Activated T-helper 1 cell treated with Interleukin-2 at 50 U/mL for 16 hours (primary cell): ENCODE measurements at places on chromosomes 6 and 20.

DNA sequence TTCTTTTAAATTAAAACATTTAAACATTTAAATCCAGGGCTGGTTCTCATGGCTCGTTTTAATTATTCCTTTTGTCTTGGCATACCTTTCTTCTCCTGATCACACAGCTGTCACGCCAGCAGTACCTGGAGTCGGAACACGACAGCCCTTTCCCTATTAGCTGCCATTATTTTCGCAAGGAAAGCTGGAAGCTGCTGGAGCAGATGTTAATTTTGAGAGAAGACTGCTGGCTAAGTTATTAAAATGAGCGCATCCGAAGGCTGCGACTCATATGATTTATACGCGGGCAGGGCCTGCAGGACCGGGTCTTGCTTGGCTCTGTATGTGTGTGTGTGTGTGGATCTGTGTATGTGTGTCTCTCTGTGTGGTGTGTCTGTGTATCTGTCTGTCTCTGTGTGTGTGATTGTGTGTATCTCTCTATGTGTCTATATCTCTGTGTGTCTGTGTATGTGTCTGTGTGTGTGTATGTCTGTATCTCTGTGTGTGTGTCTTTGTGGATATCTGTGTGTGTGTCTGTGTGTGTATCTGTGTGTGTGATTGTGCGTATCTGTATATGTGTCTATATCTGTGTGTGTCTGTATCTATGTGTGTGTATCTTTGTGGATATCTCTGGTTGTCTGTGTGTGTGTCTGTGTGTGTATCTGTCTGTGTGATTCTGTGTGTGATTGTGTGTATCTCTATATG is 191.5 kb downstream of the CDH4 start:
- DNase-seq: no peak

- DNase-seq: no peak
Measured at GRCh38 chr6:113464960-113465359, 392.2 kb upstream of the MARCKS start.

- DNase-seq: no peak
Measured at GRCh38 chr20:63664861-63665594, 6.9 kb downstream of the RTEL1 start.

DNA sequence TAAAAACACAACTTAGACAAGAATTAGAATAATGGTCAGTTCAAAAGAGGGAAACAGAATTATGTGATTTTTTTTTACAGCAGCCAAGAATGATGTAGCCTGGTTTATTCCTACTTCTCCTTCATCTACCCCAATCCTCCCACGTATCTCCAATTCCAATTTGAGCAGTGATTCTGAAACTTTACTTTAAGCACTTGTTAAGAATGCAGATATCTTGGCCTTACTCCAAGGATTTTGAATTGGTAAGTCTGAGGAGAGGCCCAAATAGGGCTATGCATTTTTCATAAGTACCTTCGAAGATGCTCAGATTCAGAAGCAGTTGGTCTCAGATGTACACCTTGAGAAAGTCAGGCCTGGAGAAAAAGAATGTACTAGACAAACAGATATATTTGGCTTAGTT is 233.4 kb upstream of the FLRT3 start:
- DNase-seq: no peak

DNA sequence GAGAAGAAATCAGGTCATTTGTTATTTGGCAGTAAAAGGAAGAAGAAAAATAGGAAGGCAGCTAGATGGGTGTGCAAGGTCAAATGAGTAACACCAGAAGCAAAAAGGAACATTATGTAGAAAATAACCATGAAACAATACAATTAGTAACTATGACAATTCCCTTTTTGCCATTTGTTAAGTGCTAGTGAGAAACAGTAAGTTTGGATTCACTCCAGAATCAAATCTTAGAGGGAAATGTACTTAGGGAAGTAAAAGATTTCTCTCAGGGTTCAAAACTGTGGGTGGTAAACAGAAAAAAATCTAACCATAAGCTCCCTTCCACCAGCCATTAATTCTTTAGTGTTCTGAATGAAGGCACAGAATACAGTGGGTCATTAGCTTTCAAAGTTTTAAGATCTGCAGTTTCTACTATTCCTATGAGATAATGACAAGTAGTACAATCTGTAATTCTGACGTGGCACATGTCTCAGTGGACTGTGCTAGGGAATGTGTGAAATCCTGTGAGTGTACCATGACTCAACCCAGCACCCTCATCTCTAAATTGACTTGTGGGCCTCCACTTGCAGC is 17.1 kb downstream of the REPS1 start:
- DNase-seq: no peak

DNA sequence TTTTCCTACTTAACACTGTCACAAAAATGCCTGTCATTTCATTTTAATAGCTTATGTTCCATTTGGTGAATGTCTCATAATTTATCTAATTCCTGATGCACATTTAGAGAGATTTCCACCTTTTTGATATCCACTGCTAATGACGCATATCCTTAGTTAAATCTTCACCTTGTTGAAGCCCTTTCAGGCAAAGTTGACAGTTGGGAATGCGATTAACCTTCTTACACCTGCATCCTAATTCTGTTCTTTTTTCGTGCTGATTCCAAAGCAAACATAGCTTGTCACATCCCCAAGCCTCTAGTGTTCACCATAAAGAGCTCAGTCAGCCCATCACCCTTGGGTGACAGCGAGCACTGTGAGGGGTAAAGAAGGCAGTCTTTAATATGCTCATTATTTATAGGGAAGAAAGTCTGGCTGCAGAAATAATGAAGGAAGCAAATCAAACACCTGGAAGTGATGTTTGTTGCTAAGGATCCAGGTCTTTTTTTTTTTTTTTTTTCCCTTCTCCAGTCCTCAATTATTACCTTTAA is 205.6 kb downstream of the DTNBP1 start:
- no peak for DNase-seq

DNA sequence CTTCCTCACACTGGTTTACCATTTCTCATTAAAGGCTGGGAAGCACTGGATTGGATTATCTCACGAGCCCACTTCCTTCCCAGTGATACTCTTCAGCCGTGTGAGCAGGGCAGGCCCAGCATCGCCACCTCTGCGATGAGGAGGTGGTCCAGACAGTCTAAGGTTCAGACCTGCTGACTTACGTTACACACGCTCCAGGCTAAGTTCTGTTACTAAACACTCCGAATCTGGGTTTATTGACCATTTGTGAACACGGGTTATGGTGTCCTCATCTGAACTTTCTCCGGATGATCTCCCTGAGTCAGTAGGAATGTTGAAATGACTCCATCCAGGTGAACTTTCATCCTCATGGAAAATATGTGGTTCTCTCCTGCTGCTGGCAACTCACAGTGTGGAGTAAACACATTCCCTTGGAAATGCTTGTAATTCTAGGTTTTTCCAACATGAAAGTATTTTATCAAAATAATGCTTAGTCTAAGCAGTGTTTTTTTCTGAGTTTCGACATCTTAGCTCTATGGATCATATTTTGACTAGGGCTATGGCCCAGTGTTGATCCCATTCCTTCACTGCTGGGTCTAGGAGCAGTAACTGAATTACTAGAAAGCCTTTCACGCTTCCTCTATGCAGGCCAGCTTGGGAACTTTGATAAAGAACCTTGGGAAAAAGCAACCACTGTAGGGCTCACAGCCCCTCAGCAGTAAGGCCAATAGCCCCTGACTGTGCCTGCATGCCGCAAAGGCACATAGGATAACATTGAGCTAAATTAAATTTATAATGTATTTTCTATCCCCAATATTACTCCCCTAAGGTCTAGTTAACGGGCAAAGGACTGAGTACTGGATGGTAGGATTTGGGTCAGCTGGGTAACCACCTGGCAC is 37.7 kb upstream of the PXDC1 start:
- no peak for DNase-seq

GRCh38 chr20:16113736-16114135 is 459.5 kb downstream of the KIF16B start:
- no peak for DNase-seq

DNA sequence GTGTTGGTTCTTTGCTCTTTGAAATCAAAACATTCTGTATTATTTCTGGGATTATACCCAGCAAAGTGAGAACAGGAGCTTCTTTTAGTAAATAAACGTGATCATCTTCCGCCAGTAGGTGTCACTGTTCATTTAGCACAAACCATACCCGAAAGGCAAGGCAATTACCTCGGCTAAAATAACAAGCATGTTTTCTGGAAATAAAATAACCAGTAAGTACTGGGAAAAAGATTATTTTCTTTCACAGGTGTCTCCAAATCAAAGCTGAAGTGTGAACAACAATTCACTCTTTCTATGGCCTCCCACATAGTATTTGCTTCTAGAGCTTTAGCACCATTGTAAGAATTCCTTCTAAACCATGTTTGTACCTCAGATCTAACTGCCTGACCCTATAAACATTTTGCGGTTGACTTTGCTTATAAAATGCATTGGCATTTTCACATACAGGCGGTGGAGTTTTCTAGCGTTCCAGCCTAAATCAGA is 144.6 kb upstream of the AGPAT4 start:
- no peak for DNase-seq

GRCh38 chr6:121823437-121823851 is 388.0 kb downstream of the GJA1 start:
- no peak for DNase-seq
